Bronchus fibroblast of lung (primary cell): ENCODE measurements at places on chromosomes 3 and 15. TPM values are rescaled to one million over a fixed set of nuclear protein-coding genes. Genes with fewer than 3 reads are reported as not detected.

Gene C2CD4B
- not detected in 2 replicates for total RNA-seq

Gene GUCA1C
- not detected in 2 replicates for total RNA-seq

Gene ACOX2
- 5.4 and 6.4 TPM in 2 replicates for total RNA-seq

Gene POC1A
- total RNA-seq, result 29.1 and 31.1 TPM in 2 replicates

Gene IQCH
- 1.9 and 3.5 TPM in 2 replicates for total RNA-seq

Gene DLEC1
- not detected in 2 replicates for total RNA-seq

Gene MITF
- 4.6 and 5.4 TPM in 2 replicates for total RNA-seq

Gene UNC13C
- not detected in 2 replicates for total RNA-seq

Gene CAMKV
- total RNA-seq, result not detected in 2 replicates

Gene MUSTN1
- total RNA-seq, result not detected in 2 replicates

Gene SLC27A2
- under 0.01 and 0.50 TPM in 2 replicates for total RNA-seq

Gene ERC2
- 0.30 and 0.50 TPM in 2 replicates for total RNA-seq

Gene GRK7
- not detected in 2 replicates for total RNA-seq

Gene SEMA5B
- not detected in 2 replicates for total RNA-seq

Gene SETMAR
- total RNA-seq, result 10.9 and 11.1 TPM in 2 replicates

Gene CACNA2D2
- 0.15 and 0.17 TPM in 2 replicates for total RNA-seq

Gene CCR3
- total RNA-seq, result not detected in 2 replicates

Gene STXBP5L
- total RNA-seq, result not detected in 2 replicates

Gene RPUSD3
- 51.3 and 56.5 TPM in 2 replicates for total RNA-seq

Gene SLCO2A1
- total RNA-seq, result 2.7 and 3.0 TPM in 2 replicates

Gene KAT2B
- 3.6 and 3.7 TPM in 2 replicates for total RNA-seq

Gene TRIM42
- total RNA-seq, result not detected in 2 replicates

Gene ACP3
- total RNA-seq, result 3.1 and 4.7 TPM in 2 replicates

Gene FMN1
- 4.6 and 6.7 TPM in 2 replicates for total RNA-seq

Gene CLDN18
- not detected in 2 replicates for total RNA-seq

Gene CFAP92
- not detected in 2 replicates for total RNA-seq
